Left kidney (tissue), 8 donors: ENCODE measurements at places on chromosomes 2 and 18. TPM values are rescaled to one million over a fixed set of nuclear protein-coding genes. Genes with fewer than 3 reads are reported as not detected.

- no peak for DNase-seq
These were observed 277.5 kb upstream of the KLHL29 start for GRCh38 chr2:23107327-23107941.

GRCh38 chr2:23536326-23536725 lies 151.3 kb downstream of the KLHL29 start:
- no peak for DNase-seq

DNA sequence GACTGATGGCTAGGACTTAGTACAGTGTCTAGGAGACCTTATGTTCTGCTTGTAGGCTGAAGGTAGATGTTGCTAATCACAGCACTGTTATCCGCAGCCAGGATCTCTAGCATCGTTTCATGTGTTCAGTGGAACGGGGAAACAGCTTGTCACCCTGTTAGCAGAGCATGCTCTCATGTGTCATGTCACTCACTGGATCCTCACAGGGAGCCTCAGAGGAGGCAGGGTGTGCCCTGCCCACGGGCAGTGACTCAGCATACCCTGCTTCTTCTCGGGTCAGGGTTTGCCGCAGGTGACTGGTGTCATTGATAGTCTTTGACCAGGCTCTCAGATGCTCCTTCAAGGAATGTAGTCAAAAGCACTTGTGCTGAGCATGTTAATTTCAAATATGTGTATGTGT lies 44.4 kb downstream of the RPIA start:
- DNase-seq: no peak

DNA sequence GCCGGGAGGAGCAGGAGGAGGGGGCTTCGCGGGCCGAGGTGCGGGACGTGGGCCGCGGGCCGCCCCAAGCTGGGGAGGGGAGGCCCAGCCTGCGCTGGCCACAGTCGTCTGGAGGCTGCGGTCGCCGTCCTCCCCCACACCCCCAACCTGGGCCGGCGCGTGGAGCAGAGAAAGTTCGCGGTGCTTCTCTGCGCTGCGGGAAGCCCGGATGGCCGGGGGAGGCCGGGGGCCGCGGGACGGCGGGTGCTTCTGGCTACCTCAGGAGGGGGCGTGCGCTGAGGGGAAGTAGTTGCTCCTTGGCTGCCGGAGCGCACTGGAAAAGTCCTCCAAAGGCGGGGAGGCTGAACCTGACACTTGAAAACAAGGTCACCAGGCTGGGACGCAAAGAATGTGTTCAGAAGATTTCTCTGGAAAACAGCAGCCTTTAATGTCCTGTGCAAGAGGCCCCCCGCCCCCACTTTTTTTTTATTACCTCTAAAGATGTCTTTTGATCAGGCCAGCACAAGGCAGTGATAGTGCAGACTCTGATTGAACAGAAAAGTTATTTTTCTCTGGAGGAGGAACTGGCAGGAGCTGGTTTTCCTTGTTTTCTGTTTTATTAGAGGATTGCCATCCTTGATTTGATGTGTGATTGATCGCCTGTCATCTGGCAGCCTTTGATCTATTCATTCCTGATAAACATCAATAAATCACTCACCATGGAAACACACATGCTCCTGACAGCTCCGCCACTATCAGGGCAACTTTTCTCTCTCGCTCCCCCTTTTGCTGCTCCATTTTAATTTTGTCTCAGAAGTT lies 1.6 kb downstream of the TSHZ1 start:
- DNase-seq: no peak

- DNase-seq: no peak
These were observed 12.5 kb upstream of the TGOLN2 start for GRCh38 chr2:85340034-85340892.

DNA sequence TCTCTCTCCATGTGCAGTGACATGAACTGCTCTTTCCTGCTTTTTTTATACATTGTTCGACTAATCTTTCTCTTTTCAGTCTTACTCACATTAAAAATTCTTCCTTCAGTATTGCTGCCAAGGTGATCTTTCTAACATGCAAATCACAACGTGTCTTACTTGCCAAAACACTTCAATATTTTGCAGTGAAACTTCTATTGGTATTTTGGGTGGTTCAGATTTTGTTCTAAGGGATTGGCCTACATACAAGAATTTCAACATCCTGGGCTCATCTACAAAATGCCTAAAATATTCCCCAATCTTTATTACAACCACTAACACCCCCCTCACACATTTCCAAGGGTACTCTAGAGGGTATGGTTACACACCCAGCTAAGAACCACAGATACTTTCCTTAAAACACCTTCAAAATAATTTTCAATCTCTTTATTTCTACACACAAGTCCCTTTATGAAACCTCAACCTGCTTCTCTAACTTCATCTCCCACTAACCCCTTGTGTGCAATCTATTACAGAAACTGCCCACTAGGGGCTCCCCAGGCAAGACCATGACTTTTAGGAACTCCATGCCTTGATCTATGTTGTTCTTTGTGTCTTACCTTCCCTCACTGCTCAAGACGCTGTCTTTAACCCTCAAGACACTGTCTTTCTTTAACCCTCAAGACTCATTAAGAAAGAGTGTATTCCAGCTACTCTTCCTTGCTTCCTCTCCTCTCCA lies 50.9 kb downstream of the COL3A1 start:
- no peak for DNase-seq

DNA sequence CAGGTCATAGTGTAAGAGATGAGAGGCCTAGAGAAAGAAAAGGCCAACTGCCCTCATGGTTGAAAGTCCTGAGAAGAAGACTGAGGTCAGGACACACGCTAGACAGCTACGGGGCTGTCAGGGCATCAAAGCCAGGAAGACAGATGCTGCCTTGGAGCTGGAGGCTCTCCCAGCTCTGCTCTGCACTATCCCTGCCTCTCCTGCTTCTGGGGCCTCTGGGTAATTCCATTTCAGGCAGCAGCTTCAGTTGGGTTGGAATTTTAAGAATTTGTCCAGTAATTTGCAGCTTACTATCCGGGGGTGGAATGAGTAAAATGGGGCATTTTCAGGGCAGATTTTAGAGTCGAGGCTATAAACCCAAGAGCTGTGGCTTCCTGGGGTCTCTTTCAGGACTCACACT lies 76.2 kb upstream of the CTAGE1 start:
- DNase-seq: no peak

DNA sequence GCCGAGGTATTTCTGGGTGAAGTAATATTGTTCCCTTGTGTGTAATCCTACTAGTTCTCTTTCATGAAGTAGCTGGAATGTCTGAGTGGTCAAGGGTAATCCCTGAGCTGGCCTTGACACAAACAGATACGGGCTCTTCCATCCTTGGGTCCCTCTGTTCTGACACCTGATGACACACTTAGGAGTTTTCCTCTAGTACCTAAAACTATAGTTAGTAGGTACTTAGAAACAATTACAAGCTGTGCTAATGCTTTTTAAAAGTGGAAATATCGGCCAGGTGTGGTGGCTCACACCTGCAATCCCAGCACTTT lies 59.2 kb upstream of the IL1R1 start:
- DNase-seq: no peak

DNA sequence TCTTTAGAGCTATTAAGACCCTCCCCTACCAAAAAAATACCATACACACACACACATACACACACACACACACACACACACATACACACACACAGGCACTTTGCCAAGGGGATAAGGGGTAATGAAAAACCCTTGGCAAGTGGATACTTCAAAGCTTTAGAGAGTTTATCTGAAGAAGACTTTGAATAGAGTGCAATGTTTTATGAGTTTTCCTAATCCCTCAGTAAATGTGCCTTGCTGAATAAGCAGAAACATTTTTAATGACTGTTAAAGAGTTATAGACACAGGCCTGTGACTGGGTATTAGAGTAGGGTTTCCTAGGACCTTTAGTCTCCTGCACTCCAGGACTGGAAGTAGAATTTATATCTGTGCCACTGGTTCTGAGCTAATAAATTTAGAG lies 75.5 kb upstream of the CTAGE1 start:
- DNase-seq: no peak

GRCh38 chr2:6946722-6947121 lies 29.5 kb downstream of the RNF144A start:
- no peak for DNase-seq

- DNase-seq: no peak
These were observed 316.6 kb downstream of the RDH14 start for GRCh38 chr2:18243816-18244215.

DNA sequence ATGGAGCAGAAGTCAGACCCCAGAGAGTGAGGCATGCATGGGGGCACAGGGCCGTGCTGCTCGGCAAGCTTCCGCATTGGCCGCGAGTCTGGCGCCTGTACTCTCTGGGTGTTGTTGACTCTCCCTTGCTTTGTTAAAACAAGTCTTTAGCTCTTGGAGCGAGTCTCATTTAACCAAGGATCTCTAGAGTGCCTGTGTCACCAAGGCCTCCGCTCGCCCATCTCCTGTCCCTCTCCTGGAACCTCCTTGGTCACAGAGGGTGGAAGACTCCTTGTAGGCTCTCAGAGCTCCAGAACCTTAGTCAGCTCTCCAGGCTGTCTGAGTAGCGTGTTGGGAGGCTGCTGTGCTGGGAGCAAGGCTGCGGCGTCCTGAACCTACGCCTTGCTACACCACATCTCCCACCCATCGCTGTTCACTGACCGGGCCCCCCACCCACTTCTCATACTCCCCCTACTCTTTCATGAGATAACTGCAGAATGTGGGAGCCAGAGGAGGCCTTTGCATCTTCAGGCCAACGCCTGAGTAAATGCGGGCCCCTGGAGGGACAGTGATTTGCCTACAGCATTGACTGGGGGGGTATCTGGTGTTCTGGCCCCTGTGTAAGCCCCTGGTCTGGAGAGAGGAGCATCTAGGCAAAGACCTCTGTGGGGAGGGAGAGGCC lies 66.1 kb downstream of the CIB4 start:
- no peak for DNase-seq

GRCh38 chr2:136408795-136409194 lies 290.8 kb upstream of the CXCR4 start:
- no peak for DNase-seq

DNA sequence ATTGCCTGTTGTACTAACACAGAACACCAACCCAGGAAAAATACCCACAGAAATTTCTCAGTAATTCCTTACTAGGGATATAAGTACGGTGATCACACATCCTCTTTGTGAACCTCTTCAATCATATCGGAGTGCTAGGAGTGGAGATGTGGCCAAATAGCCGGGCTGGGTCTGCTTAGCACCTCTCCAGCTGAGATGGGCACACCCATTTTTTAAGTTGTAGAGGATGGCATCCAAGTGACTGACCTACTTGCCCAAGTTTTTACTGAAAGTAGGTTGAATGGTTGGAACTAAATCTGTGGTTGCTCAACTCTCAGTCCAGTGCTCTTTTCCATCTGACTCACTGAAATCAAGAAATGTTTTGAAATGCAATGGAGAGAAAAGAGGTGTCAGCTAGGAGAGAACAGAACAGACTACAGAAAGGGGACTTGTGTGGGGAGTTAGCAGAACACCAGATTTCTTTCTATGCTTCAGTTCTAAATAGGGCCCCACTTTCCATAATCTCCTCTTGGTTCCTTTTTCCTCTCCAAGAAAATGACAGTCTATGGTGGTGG lies 68.7 kb upstream of the FSHR start:
- no peak for DNase-seq

GRCh38 chr2:46264447-46264846 lies 32.8 kb upstream of the EPAS1 start:
- no peak for DNase-seq

GRCh38 chr2:127102521-127103242 lies 4.3 kb downstream of the BIN1 start:
- DNase-seq: no peak

- no peak for DNase-seq
These were observed 27.5 kb downstream of the PMAIP1 start for GRCh38 chr18:59927246-59927825.

GRCh38 chr18:75247611-75248421 lies 37.2 kb downstream of the TSHZ1 start:
- DNase-seq: no peak

DNA sequence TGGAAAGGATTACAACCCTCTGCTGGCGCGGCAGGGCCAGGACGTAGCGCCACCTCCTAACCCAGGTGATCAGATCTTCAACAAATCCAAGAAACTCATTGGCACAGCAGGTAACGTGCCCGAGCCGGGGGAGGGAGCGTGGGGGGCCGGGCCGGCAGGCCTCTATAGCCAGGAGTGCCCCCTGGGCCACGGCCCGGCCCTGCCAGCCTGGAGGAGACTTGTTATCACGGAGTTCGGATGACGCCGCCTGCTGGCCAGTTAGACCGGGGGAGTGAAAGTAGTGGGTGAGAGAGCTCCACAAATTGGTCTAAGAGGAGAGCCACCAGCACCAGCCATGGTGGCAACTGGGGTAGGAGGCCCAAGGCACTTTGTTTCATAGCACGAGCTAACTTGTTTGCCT lies 8.6 kb upstream of the TMEM214 start:
- no peak for DNase-seq

DNA sequence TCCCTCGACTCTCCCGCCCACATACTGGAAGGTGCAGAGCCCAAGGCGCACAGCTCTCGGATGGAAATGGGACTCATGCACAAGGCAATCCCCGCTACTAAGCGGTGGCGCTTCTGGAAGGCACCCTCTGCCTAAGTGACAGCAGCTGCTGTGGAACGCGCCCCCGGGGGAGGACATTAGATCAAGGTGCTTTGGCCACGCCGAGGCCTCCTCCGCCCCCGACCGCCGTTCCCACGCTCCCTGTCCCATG lies 202 bp downstream of the MCEE start:
- no peak for DNase-seq

GRCh38 chr2:43838560-43839267 lies at the start of the genes ABCG5 and ABCG8:
Gene ABCG5, minus strand, starts transcription at chr2:43838839. Its CDS starts 160 bp downstream, at chr2:43838679.
Gene ABCG8, plus strand, starts transcription at chr2:43838971. Its CDS starts 83 bp downstream, at chr2:43839054.
- no peak for DNase-seq

- no peak for DNase-seq
These were observed 78.7 kb upstream of the ASB18 start for GRCh38 chr2:236342951-236343350.

DNA sequence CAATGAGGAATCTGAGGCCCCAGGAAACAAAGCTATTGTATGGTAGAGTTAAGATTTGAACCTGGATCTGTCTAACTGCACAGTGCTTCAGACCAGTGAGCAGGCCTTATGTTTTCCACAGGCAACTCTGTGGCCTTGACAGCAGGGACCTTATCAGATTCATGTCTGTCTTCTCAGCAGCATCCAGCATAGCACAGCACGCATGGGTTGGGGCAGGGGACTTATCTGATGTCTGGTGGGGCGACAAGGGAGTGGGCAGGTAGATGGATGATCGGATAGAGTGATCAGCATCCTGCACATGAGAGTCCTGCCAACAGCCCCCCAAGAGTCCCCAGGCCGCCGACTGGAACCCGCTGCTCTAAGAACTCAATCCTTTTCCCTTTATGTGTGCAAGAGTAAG lies 28.7 kb upstream of the KCNF1 start:
- DNase-seq: no peak

- peak; percentile 43 for DNase-seq
These were observed 314.1 kb upstream of the THUMPD2 start for GRCh38 chr2:40093021-40093675.

GRCh38 chr18:36759167-36759776 lies 69.5 kb downstream of the TPGS2 start:
- no peak for DNase-seq

- DNase-seq: no peak
These were observed 4.5 kb downstream of the TWIST2 start for GRCh38 chr2:238852206-238852869.

- no peak for DNase-seq
These were observed 47.7 kb downstream of the ZNF516 start for GRCh38 chr18:76447258-76447890.

NR4A2 gene
- polyA plus RNA-seq: 0.42 TPM

COL6A3 gene
- polyA plus RNA-seq: 235 TPM

CASP10 gene
- 10.8 TPM for polyA plus RNA-seq

PSTPIP2 gene
- polyA plus RNA-seq: 17.1 TPM

LRRC30 gene
- polyA plus RNA-seq: 0.40 TPM
